ENCODE measurements at places on chromosomes 7 and 10.

GRCh38 chr10:132580143-132580542 lies 42.6 kb downstream of the INPP5A start:
- DNase-seq = no peak

- DNase-seq = no peak
These were observed 435.5 kb downstream of the TCERG1L start for GRCh38 chr10:130875897-130876472.

DNA sequence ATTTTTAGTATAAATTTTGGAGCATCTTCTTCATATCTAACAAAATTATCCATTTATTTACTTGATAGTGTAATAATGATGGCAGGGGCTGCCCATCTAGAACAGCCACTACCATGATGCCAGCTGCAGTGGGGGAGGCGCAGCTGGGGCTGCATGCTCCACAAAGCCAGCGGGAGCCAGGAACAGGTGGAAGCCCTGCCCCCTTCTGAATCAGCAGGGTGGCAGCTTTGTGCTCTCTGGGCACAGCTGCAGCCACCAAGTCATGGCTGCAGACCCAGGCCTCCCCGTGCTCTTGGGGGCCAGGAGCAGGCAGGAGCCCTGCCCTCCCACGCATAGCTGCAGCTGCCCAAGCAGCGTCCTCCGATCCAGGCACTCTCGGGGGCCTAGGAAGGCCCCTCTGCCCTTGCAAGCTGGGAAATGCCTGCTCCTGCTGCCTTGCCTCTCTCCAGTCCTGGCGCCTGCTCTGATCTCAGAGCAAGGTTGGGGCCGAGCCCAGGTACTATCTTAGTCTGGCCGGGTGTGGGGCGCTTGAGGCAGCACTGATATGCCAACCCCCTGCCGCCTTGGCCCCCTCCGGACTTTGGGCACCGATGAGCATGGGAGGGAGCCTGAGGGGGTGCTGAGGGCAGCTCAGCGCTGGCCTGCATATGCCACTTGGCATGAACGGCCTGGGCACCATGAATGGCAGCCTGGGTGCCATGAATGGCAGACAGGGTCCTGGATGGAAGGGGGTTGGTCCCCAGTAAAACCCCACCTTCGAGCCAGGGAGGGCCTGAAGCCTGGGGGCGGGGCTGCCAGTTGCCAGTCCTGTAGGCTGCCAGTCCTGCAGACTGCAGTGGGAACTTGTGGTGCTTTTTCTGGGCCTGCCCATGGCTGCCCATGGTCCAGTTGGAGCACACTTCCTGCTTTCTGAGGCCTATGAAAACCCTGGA lies 1110.8 kb upstream of the POT1 start:
- no peak for DNase-seq

DNA sequence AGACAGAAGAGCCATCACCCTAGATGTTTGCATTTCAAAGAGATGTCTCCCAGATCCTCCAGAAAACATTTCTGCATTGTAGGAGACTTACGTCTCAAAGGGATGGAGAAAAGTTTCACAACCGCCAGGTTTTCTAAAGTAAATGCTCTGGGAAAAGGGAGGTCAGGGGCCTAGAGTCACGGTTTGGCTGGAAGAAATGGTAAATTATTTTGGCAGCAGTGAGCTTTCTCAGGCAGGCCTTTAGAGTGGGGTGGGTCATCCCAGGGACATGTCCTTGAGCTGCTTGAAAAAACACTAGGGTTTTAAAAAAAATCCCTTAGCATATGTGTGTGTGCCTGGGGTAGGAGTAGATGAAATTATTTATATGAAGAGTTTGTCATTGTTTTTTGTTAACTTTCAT lies 728.8 kb downstream of the TYW1 start:
- DNase-seq = no peak

DNA sequence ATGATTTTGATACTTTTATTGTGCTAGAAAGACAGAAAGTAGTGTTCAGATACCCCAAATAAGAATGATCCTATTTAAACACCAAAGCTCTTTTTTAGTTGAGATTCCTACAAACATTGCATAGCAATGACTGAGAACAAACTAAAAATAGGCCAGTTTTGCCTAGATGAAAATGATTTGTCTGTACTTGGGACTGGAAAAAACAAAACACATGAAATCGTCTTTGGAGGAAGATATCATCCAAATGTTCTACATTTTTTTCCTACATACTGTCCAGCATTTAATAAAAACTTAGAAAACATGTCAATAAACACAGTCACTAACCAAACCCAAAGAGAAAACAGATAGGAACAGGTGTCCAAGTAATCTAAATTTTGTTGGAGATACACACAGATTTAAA lies 111.6 kb upstream of the MEOX2 start:
- no peak for DNase-seq

GRCh38 chr7:18515067-18515466 lies 19.5 kb downstream of the HDAC9 start:
- peak; percentile 67 for DNase-seq

DNA sequence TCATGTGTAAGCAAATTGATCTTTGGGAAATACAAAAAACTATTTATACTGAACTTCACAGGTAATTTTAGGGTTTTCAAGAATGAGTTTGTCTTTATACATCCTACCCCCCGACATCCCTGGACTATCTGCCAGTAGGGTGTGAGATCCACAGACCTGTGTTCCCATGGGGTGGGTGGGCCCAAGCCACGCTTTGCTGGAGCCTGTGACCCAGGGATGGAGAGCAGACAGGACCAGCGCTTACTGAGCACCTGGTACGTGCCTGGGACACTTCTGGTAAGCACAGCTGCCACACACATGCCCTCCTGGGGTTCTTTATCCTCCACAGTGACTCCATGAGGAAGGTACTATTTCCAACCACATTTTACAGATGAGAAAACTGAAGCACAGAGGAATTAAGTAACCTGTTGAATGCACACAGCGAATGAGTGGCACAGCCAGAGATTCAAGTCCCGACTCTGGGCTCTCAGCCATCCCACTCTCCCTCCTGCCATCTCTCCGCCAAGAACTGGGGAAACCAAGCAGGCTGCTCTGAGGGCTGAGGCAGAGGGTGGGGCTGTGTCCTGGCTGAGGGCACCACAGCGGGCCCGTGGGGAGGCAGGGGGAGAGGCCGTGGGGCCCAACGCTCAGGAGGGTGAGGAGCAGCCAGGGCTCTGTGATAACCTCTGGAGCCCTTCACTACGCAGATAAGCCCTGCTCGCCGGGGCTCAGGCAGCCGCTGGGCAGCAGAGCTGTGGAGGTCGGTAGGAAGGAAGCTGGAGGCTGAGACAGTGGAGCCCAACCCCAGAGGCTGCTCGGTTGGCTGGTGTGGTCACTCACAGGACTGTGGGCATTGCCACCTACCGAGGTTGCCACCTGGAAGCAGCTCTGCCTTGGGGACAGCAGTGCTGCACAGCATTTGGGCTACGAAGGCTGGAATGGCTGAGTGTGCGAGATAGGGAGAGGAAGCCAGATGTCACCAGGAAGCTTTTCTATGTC lies 124.2 kb downstream of the ARHGAP22 start:
- DNase-seq = no peak

GRCh38 chr7:103632005-103632639 lies 186.1 kb upstream of the SLC26A5 start:
- no peak for DNase-seq
